ENCODE measurements at places on chromosomes 2 and 18.

DNA sequence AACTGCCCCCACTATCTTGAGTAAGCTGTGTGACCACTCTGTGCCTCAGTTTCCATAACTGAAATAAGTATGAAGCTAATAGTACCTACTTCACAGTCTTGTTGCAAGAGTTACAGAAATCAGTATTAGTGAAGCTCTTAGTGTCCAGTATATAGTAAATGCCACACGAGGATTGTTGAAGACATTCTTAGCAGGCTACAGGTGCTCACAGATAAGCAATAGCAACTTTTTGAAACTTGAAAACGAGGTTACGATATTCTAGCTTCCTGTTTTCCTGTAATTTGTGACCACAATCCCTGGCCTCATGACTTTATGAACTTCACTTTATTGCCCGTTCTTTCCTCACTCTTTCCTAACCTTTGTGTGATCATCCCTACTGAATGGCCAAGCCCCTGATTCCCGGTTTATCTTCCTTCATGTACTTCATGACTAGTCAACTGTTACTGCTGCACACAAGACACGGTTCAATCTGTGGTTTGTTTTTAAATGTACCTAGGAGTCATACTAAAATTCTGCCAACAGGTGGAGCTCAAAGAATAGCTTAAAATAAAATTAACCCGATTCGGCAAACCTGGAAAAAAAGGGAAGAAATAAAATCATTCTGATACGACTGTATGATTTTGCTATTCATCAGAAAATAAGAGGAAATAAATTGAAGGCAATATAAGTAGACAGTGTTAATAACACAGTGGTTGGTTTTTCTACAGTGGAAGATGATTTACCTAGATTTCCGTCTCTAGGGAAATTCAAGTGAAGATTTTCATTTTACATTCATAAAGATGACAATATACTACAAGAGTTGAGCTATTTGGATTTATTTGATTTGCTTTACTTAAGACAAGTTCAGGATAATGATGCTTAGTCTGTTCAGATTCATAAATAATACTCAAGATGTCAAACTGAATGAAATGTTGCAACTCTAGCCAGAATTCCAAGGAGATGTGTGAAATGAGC, 38.1 kb upstream of the STAT1 start:
- no peak for DNase-seq

DNA sequence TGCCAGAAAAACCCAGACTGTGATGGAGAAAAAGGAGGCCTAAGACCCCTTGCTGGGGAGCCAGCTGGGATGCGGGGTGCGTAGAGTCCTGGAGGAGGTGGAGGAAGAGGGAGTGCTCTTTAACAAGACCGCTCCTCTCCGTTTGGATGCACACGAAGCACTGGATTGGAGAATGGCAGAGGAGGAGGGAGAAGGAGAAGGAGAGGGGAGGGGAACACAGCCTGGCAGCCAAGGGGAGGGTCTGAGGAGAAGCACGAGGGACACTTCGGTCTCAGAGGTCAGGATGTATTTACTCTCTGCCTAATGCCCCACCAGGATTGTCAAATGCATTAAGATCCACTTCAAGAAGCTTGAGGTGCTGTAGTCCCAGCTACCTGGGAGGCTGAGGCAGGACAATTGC, 42.0 kb upstream of the SLC35G4 start:
- DNase-seq: no peak

- no peak for DNase-seq
Measured at GRCh38 chr18:70454704-70455322, 166.0 kb downstream of the SOCS6 start.

GRCh38 chr2:222572264-222572721, 83.6 kb downstream of the FARSB start:
- DNase-seq: no peak

GRCh38 chr2:15665943-15666460, 74.3 kb downstream of the DDX1 start:
- no peak for DNase-seq

DNA sequence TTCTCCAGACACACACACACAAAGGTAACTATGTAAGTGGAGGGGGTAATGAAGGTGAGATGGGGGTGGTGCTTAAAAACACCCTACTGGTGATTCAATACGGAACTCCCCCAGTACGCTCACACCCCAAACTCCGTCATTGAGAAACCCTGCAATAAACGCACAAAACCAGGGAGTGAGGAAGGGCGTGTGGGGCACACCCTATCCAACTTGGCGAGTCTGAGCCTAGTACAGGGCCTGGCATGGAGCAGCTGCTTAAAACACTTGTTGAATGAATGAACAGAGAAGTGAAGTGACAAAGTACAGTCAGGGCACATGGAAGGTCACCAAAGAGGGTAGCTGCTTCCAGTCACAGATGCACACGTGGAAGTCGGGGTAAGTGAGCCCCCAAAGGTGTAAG, 146.8 kb upstream of the SMAD2 start:
- DNase-seq: no peak

DNA sequence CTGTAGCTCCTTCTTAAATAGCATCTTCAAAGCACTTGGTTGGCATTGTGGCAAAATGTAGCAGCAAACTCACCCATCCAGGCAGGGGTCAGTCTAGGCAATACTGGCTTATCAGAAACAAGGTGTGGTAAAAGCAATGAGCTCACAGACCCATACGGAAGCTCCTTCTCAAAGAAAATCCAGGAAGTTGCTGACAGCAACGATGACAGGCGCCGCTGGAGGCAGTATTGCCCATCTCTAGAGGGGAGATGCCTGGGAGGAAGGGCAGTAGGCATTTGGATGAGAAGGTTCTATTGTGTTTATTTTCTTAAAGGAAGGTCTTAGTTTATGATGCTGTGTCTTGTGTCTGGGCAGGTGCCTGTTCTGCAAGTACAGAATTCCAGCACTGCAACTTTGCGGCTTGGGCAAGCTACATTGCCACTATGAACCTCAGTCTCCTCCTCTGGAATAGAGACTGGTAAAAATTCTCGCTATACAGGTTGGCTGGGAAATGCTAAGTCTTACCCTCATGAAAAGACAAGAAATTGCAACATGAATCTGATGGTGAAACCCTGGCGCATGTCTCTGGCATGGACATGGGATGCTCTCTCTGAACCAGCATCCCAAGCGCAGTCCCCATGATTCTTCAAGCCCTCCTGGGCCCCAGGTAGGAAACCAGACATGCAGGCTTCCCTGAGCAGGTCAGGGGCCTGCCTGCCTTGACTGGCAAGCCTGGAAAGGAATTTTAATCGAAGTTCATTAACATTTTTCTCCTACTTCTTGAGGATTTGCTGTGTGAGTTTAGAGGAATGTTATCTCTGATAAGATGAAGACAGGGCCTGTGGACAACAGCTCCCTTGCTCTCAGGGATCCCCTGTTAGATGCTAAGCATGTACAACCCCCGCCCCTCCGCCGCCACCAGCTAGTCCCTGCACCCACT, 156.0 kb downstream of the TFCP2L1 start:
- peak; percentile 74 for DNase-seq

DNA sequence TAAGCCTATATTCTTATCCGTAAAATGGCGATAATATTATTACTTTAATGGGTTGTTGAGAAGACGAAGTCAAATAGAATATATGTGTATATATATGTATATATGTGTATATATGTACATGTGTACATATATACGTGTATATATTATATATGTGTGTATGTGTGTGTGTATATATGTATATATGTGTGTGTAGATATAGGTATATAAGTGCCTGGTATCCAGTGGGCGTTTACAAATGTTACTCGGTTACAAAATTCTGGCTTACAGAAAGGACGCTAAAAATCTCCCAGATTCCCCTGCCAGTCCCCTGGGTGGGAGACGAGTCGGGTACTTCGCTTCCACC, 295 bp upstream of the MTX2 start:
- no peak for DNase-seq

GRCh38 chr18:6955304-6955703, 162.3 kb downstream of the LAMA1 start:
- no peak for DNase-seq

DNA sequence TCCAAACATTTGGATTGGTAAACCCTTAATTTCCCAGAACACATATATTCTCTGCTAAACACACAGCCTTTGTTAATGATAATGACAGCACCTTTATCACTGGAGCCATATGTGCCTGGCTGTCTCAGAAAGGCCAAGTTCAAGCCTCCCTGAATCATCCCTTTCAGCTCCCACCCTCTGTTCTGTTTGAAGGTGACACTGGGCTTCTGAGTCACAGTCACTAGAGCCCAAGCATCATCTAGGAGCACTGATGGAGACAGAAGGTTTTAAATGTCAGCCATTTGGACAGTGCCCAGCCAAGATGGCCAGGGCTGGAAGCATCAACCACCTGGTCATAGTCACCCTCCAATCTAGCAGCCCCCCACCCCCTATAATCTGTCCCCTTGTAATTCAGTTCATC, 80.6 kb downstream of the NRP2 start:
- no peak for DNase-seq

DNA sequence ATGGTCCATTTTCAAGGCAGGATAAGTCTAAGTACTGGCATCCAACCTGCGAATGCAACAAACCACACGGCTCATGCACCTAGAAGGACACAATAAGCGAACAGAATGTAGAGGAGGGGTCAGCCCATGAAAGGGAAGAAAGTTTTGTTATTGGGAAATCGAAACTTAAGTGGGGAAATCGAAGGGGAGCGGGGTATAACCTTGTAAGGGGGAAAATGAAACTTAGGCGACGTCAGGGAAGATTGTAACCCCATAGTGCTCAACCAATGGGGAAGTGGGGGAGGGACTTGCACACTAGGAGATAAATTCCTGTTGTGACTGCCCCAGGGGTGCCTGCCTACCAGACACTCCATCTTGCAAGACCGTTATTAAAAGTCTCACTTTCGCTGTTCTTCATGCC, 15.6 kb upstream of the OTOF start:
- DNase-seq: no peak
